Activated naive CD8-positive, alpha-beta T cell treated with anti-CD3 and anti-CD28 coated beads, Interleukin-2, amount 50 U/mL, for 16 hours (primary cell): ENCODE measurements at places on chromosomes 6 and 20.

GRCh38 chr6:159801935-159802334, 1.9 kb downstream of the PNLDC1 start:
- no peak for DNase-seq

DNA sequence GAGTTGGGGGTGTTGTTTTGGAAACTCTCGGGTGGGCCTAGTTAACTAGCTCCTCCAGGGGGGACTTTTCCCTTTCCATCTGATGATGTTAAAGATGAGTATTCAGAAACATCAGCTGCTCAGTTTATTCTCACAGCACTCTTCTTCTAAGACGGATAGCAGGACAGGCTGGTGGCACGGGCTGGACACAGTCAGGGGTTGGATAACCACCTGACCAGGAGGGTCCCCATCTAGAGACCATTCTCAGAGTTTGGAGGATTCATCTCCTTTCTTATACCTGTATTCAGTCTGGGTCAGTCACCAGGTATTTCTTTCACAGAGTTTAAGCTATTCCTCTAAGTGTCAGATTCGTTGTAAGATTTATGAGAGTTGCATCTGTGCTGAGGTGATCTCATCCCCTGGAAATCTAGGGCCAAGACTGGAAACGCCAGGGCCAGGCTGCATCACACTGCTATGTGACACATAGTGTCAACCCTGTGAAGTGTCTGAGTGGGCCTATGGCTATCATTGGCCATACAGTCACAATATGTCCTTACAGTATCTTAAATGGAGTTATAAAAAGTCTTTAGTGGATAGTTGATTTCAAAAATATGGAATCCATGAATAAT, 111.7 kb downstream of the FAM50B start:
- no peak for DNase-seq

DNA sequence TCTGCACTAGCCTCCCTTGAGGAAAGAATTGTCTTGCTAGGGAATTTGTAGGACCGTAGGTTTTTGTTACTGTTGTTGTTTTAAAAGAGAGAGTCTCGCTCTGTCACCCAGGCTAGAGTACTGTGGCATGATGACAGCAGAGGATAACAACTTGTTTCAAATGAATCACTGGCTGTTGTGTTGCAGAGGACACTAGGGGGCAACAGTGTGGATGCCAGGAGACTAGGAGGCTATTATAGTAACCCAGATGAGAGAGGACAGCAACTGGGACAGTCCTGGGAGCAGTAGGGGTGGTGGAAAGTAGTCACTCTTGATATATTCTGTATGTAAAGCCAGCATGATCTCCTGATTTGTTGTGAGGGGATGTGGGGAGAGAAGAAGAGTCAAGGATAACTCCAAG, 41.8 kb upstream of the LAMA4 start:
- DNase-seq: no peak

- no peak for DNase-seq
These were observed 10.4 kb downstream of the CD83 start for GRCh38 chr6:14128012-14128411.

GRCh38 chr20:59723607-59724456, 119.5 kb downstream of the PHACTR3 start:
- no peak for DNase-seq

DNA sequence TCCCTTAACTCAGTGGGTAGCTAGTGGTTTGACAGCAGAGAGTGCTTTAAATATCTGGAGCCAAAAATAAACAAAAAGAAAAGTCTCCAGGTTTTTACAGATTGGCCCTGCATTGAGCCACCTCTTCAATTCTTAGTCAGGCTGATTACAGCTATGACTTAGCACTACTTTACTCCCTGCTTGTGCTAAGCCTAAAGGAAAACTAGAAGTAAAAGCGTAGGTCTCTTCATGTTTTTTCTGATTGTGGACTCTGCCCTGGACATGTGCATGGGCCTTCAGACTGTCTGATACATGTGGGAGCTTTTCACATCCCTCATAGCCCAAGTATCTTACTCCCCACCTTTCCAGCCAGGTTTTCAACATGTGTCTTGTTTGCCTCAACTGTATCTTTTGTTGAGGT, 33.3 kb downstream of the KPNA5 start:
- no peak for DNase-seq

DNA sequence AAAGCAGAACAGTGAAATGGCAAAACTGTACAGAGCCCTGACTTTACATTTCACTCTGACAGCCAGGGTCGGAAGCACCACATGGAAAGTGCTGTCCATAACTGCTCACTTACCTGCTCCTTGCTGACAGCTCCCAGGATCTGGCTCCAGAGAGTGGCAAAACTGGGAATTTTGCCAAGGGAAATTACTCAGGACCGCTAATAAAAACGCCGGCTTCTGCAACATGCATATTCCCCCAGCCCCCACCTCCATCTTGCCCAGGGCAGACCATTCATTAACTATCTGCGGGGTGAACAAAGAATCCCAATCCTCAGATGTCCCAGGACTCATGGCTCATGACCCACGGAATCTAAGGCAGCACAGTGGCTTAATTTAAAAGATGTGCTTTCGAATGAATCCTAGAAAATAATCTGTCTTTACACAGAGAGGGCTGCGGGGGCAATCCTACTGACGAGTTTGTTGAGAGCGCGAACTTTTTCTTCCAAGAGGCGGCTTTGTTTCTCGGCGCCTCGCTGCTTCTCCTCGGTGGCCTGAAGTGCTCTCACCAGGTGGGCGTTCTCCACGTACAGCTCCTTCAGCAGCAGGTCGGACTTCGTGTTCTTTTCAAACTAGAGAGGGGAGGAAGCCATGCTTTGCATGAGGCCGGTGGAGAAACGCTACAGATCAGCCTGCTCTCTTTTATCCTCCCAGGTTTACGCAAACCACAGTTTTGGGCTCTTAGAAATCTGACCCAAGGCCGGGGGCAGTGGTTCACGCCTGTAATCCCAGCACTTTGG, 45.8 kb downstream of the GINS1 start:
- no peak for DNase-seq

DNA sequence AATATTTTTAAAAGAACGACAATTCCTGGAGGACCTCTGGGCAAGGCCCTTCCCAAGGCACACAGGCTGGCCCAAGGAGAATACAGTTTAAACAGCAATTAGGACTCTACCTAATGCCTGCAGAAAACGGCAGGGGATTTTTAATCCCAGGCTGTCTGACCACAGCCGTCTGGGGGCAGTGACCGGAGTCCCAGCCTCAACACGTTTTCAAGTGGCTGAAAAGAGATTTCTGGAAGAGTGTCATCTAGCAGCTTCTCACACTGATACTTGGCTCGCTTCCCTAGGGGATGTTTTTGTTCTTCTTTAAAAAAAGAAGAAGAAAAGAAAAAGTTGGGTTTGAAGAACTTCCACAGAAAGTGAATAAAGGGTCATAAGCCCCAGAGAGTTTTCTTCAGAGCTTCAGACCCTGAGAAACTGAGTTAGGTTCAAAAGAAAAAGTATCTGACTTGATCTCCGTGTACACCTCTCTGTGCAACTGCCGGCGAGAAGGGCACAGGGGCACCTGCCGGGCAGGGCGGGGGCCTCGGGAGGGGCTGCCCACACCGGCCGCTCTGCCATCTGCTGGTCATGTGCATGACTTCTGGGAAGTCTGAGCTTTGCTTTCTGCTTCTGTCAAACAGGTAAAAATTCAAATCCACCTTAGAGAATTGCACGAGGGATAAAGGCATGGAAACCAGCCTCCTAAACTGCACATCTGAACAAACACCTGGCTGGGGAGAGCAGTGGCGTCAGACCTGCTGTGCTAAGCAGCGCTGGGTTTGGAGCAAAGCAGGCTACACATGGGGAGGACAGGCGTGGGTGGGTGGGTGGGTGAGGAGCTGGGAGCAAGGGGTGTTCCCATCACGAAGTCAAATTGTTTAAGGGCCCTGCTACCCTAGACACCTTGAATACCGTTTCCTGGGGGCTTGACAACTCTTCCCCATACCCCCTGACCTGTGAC, 33.0 kb downstream of the RRBP1 start:
- DNase-seq: no peak

DNA sequence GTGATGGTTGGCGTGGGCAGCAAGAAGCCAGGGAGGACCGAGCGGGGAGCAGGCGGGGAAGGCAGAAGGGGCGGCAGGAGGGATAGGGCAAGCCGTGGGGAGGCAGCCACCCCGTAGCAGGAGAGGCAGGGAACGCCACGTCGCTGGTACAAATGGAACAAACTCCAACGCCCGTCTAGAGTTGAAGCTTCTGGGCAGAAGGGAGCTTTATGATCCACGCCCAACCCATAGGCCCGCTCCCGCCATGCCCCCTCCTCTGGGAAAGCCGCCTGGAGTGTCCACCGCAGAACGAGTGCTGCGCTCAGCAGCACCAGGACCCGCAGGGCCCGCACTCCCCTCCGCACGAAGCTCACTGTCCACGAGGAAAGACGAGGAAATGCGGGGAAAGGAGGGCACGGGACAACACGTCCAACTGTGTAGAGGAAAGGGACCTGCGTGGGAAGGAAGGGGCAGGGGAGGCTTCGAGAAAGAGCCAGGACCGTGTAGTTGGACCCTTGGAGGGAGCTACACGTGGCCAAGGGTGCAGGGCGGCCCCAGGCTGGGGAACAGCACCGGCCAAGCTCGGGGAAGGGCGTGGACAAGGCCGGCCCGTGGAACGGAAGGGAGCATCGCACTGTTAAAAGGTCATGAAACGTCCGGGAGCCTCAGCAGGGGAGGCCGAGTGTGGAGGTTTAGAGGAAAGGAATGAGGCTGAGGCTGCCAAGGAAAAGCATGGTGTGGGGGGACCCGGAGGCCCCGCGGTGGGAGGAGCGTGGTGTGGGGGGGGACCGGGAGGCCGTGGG, 204.0 kb downstream of the DLL1 start:
- no peak for DNase-seq

- DNase-seq: no peak
These were observed 40.8 kb downstream of the NT5E start for GRCh38 chr6:85490516-85491248.

DNA sequence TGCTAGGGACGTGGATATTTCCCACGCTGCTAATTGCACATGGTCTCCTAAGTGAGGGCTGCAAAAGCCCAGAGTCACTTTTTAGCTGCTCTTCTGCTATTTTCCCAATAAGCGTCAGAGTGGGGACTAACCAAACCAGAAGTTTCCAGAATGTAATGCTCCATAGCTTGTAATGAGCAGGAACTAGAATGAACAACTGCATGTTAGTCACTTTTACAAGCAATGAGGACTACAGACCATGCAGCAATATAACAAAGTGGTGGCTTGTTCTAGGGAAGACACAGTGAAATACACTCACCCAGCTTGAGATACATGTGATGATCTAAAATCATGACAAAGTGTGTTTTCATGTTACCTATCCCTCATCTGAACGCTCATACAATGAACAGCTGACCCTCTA, 314.1 kb upstream of the SGK1 start:
- DNase-seq: no peak

DNA sequence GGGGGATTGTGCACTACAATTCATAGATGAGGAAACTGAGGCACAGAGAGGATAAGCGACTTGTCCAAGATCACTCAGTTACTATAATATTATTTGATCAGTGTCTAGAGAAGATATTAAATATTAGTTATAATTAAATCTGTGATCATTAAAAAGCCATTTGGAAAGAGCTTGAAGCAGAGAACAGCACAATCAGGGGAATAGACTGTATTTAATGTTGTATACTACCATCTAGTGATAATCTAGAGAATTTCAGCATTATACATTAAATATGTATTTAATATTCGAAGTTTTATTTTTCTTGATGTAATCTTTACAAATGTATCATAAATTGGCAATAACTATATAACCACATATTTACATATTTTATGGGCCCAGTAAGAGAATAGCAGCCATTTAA, 20.1 kb upstream of the MTCL3 start:
- DNase-seq: no peak

GRCh38 chr6:22027040-22027725, 269.7 kb downstream of the PRL start:
- no peak for DNase-seq

DNA sequence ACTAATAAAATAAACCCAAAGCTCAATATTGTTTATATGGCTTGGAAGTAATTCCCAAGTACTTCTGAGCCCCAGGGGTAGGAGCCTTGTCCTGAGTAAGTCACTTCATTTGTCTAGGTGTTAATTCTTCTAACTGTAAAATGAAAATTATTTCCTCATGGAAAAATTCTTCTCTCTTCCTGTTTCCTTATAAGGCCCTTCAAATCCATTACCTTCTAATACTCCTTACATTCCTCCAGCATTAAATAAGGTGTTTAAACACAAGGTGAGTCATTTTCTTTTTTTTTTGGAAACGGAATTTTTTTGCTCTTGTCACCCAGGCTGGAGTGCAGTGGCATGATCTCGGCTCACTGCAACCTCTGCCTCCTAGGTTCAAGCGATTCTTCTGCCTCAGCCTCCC, 41.9 kb downstream of the PRR18 start:
- DNase-seq: no peak

GRCh38 chr6:98847779-98848538, 13.6 kb downstream of the POU3F2 start:
- no peak for DNase-seq

DNA sequence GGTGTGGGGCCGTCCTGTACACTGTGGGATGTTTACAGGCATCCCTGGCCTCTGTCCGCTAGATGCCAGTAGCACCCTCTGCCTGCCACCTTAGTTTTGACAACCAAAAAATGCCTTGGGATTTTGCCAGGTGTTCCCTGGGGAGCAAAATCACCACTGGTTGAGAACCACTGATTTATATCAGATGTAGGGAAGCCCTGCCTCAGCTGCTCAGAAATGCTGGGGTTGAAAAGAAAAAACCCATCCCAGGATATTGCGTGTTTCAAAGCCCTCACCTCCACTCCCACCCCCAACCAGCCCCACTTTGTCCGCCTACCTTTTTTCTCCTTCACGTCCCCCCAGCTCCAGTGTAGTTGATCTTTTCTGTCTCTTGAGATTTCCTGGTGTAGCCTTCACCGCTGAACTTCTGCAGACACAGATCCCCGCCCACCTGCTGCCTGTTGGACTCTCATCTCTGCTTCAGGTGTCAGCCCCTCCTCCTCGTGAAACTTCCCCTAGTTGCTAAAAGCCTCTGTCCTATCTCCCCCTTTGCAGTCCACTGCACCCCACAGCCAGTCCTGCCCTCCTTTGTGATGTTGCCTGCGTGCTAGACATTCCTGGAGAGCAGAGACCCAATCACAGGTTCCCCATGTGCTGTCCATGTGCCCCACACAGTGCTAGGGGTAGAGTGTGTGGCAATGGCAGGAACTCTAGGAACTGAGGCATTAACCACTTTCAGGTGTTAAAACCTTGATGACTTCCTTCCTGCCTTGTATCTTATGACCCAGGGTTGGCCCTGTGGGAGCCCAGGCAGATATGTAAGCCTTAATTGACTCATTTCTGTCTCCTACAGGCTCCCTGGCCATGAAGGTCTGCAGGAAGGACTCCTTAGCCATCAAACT, 98.9 kb downstream of the TBC1D7 start:
- DNase-seq: no peak

DNA sequence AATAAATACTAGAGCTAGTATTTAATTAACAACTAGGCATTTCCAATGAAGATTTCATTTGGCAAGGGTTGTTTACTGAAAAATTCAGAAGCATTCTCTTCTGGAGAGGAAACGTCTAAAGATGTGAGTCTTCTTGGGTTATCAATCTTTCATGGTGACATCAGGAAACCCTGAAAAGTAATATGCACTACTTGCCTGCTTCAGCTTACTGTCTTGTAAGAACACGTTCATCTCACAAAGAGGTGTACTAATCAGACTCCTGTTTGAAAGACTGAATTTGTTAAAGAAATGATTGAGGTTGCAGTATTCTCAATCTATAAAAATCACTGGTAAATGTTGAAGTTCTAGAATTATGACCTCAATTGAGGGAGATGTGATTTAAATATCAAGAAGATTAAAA, 16.9 kb downstream of the PLEKHG1 start:
- no peak for DNase-seq

- no peak for DNase-seq
These were observed 45.8 kb downstream of the TM9SF4 start for GRCh38 chr20:32155017-32155981.
